ENCODE measurements at places on chromosomes 13 and 19. TPM values are rescaled to one million over a fixed set of nuclear protein-coding genes. Genes with fewer than 3 reads are reported as not detected.

C1QTNF9B gene
- 2.2 TPM for polyA plus RNA-seq

HSD17B14 gene
- polyA plus RNA-seq: 8.8 TPM

RNF17 gene
- 36.9 TPM for polyA plus RNA-seq

CCDC8 gene
- 20.1 TPM for polyA plus RNA-seq

FFAR1 gene
- 0.26 TPM for polyA plus RNA-seq

IL12RB1 gene
- 1.8 TPM for polyA plus RNA-seq

CEACAM3 gene
- not detected for polyA plus RNA-seq

GRK1 gene
- 0.55 TPM for polyA plus RNA-seq

ACP5 gene
- 20.5 TPM for polyA plus RNA-seq

NLRP11 gene
- polyA plus RNA-seq: 2.3 TPM

SLC6A16 gene
- 311 TPM for polyA plus RNA-seq

ZNF490 gene
- polyA plus RNA-seq: 2.5 TPM

TGFBR3L gene
- 1.2 TPM for polyA plus RNA-seq

FAAP24 gene
- 15.8 TPM for polyA plus RNA-seq

VN1R2 gene
- 0.25 TPM for polyA plus RNA-seq

ZNF296 gene
- 3.0 TPM for polyA plus RNA-seq

ZNF497 gene
- 2.6 TPM for polyA plus RNA-seq

BST2 gene
- 71.4 TPM for polyA plus RNA-seq

RASGRP4 gene
- 1.5 TPM for polyA plus RNA-seq

URAD gene
- not detected for polyA plus RNA-seq

ACTL9 gene
- 122 TPM for polyA plus RNA-seq

CBY2 gene
- polyA plus RNA-seq: 34.3 TPM

CGB2 gene
- polyA plus RNA-seq: 2.5 TPM

VWA8 gene
- 6.9 TPM for polyA plus RNA-seq

CACNG6 gene
- 2.1 TPM for polyA plus RNA-seq

CAMSAP3 gene
- polyA plus RNA-seq: 32.4 TPM

ZNF112 gene
- polyA plus RNA-seq: 4.0 TPM

TMIGD2 gene
- 0.83 TPM for polyA plus RNA-seq

KMT2B gene
- polyA plus RNA-seq: 73.3 TPM

ILF3 gene
- 263 TPM for polyA plus RNA-seq

ATP4B gene
- polyA plus RNA-seq: not detected

PSG2 gene
- not detected for polyA plus RNA-seq

CCDC70 gene
- polyA plus RNA-seq: 175 TPM

Measured in testis (tissue), 5 donors.